Mesendoderm (in vitro differentiated cells): ENCODE measurements at places on chromosomes 2 and 18.

DNA sequence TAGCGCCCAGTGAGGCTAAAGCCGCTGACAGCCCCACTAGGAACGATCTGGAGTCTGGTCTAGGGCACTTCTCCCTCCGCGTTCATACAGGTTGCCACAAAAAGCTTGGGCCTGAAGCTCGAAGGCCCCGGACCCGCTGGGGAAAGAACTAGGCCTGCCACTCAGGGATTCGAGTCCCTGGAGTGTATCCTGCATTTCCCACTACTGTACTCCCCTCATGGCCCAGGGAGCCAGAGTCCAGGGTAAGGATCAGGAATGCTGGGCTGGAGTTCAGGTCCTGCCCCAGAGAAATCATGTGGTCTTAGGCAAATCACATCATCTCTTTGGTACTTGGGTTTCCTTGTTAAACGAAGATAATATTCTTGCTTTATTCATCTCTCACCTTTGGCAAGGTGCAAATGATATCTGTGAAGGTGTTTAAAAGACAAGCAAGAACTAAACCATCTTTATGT, 1.4 kb upstream of the ZFP36L2 start:
- DNase-seq, result no peak

- DNase-seq, result no peak
Measured at GRCh38 chr2:104539649-104540048, 314.3 kb upstream of the POU3F3 start.

DNA sequence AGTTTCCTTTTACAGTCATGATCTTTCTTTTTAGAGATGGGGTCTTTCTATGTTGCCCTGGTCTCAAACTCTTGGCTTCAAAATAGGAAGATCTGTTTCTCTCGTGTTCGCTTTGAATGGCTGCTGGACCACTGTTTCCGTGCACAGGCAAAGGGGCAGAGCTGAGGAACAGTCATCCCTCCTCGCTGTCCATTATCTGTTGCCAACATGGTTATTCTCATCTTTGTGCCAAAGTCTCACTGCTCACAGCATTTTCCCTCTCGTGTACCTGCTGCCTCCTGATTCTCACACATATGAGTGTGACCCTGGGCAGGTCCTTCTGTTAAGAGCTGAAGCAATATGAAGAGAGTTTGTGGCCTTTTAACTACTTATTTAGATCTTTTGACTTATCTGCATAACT, 28.0 kb upstream of the CCNYL1 start:
- no peak for DNase-seq

- DNase-seq, result peak; percentile 73
Measured at GRCh38 chr2:232966122-232966521, 46.9 kb downstream of the NGEF start.

DNA sequence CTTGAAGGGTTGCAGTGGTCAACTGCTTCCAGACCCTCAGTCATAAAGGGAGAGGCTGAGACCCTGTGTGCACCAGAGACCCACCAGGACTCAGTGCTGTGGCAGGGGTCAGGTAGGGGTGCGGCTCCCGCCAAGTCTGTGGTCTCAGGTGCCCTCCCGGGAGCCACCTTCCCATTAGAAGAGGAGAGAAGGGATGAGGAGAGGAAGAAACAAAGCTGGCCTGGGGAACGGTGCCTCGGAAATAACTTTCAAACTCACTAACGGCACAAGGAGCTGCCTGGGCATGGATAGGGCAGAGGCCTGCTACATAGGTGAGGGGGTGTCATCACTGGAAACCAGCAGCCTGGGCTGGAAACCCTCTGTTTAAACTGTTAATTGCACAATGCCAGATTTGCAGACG, 84.9 kb downstream of the TPO start:
- DNase-seq, result no peak

GRCh38 chr2:53104263-53104662, 663.3 kb upstream of the CHAC2 start:
- DNase-seq, result peak; percentile 89
